ENCODE measurements at places on chromosomes 16 and 17. TPM values are rescaled to one million over a fixed set of nuclear protein-coding genes. Genes with fewer than 3 reads are reported as not detected.

SYT17 gene
- total RNA-seq: 15.1 TPM

CDYL2 gene
- 16.9 TPM for total RNA-seq

MVP gene
- total RNA-seq: 282 TPM

ARRB2 gene
- 14.6 TPM for total RNA-seq

SRP68 gene
- total RNA-seq: 60.8 TPM

All from Caki2 (cell line).